ENCODE measurements at places on chromosomes 12 and 14.
A peak's percentile ranks its signal among the peaks of the same experiment; 100 is the strongest.

DNA sequence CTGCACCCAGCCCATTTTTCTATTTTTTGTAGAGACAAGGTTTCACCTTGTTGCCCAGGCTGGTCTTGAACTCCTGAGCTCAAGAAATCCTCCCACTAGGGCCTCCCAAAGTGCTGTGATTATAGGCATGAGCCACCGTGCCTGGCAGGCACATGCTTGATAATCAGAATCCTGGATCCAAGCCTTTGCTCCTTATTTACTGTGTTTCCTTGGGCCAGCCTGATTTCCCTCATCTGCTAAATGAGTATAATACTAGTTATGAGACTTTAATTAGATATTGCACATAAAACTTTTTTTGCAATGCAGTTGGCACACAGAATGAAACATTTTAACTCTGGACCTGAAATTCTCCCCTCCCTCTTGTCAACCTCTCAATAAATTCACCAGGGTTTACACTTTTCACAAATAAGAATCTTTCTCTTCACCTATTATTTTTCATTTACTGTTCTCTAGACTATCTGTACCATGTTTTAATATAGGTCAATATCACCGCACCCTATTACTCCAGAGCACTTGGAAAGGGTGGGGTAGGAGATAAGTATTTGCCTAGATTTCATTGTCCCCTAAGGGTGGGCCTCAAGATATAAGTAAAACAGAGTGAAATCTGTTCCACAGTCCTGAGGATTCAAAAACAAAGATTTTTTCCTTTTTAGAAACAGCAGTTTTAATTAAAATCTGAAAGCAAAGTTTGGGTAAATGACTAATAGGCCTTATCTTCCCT lies 69.2 kb upstream of the NR2C1 start:
- no peak for DNase-seq

DNA sequence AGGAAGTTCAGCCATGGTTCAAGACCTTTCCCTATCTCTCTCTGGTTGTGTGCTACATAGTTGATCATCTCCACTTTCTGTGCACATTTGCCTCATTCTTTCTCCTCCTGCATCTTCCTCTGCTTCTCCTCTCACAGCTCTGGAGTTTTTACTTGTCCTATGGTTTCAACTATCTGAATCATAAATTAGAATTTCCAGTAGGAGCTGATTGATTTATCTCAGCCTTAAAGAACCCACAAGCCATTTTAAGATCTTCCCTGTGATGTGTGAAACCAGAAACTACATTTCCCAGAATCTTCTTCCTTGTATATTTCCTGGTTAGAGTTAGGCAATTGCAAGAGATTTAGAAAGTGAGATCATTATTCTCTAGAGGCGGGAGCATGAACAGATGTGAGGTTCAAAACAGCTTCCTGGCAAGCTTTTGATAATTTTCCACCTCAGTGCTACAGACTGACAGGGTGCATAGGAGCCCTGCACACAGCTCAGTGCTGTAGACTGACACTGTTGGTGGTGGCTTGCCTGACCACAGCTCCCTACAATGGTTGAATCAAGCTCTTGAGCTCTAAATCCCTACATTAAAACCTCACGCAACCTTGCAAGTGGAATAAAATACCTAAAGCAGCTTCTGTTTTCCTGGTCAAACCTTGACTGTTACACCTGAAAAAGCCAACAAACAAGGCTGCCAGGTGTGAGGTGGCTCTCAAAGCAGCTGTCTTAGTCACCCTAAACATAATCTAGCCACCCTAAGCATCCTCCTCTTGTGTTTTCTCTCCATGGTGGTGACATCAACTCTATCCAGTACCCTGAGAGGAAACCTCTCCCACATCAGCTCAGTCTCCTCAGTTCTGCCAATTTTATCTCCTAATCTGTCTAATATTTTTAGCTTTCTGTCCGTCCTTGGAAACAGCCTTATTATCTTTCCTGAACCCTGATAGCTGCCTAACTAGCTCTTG lies 21.5 kb upstream of the IFNG start:
- DNase-seq: peak; percentile 44

DNA sequence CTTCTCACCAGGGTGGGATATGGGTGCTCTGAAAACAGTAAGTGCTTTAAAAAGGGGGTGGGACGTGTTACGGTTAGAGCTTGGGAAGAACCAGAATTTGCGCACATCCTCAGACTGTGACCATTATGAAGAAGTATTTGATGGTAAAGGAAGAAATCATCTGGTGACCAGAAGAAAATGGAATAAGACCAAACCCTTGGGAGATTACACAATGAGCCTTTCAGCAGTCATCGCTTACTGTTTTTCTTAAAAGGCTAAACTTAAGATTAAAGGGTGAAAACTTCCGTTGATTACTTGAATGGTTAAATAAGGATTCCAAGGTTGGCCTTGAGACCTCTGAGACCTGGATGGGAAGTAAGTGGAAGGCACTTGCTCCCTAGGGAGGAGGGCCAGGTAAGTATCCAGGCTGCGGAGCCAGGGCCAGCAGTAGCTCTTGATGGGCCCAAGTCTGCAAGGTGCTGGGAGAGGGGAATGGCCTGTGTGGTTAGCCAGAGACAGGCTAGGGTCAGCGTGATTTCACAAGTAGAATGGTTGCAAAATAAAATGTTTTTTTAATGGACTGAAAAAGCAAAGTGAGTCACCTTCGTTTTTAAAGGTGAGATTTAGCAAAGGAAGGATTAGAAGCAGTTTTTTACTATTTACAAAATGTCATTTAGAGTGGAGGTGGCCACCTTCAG lies 13.0 kb upstream of the ISM2 start:
- no peak for DNase-seq

- no peak for DNase-seq
Measured at GRCh38 chr14:64119500-64119899, 174.7 kb downstream of the ESR2 start.

- DNase-seq: no peak
Measured at GRCh38 chr14:75649337-75649736, 11.3 kb downstream of the ERG28 start.

GRCh38 chr14:74085047-74085637 lies 386 bp downstream of the LIN52 start:
- DNase-seq: peak; percentile 27

DNA sequence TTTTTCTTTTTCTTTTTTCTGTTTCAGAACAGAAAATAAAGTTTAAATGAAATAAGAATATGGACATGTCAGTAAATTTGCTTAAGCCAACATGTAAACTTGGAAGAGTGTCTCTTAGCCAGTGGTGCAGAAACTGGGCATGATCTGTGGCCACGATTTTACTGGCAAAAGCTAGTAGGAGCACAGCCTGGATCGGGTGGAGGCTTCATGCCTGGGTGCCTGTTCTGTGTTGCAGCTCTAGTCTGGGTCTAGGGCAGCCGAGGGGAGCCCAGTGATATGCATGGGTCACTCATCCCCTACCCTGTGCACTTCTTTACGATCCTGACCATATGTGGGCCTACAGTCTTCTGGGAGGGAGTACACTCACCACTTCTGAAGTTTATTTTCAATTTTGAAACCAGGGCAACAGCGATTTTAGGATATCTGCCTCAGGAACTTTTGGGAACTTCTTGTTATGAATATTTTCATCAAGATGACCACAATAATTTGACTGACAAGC lies 45.6 kb upstream of the SMCO2 start:
- no peak for DNase-seq

- no peak for DNase-seq
Measured at GRCh38 chr12:1666685-1667162, 24.1 kb upstream of the ADIPOR2 start.

DNA sequence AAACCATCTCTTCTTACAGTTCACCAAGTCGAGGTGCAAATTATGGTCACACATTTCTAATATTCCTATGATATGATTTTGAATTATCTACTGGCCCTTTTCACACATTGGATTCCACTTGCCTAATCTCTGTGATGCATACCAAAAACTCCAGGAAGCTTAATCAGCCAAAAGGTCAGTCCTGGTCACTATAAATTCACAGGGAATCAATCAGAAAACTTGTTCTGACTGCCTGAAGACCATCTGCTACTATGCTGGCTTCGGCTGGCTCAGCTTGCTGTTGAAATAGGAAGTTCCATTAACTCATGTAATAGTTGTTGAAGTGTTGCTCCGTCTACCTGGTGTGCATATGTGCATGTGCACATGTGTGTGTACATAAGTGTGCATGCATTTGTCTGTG lies 142.8 kb upstream of the FLRT2 start:
- no peak for DNase-seq

GRCh38 chr14:39431416-39432178 lies 636 bp downstream of the FBXO33 start:
- peak; percentile 48 for DNase-seq

DNA sequence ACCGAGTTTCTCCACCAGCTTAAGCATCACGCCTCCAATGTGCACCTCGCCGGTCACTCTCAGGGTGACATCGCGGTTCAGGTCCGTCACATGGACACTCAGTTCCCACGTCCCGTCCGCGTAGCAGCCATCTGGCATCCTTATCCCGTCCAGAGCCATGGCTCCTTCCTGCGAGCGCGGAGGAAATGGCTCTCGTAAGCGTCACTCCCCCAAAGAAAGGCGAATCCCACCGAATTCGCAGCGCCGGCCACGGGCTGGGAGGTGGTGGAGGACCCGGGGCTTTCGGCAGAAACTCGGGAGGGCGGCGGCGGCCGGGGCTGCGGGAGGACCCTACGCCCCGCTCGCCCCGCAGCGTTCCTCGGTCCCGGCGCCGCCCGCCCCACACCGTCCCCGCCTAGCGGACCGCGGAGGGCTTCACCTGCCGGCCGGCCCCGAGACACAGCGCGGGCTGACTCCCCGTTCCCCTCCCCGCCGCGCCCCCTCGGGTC lies 396 bp downstream of the FERMT2 start:
- DNase-seq: peak; percentile 19

DNA sequence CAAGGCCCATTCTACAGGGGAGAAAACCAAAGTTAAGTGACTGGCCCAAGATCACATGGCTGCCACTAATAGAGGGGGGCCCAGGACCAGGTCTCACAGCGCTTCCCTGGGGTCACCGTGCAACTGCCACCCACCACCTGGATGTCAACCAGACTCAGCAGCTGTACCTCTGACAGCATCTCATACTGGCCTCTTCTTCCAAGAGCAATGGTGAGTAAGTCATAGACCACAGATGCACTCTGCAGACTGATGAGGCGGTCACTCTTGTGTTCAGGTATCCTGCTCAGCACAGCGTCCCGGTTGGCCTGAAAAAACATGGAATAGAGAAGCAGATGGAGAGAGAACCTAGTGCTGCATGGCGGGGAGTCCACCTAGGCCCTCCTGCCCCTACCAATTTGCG lies 139.9 kb downstream of the TTC7B start:
- peak; percentile 22 for DNase-seq

- peak; percentile 77 for DNase-seq
Measured at GRCh38 chr14:75566321-75566720, 12.1 kb upstream of the FLVCR2 start.

DNA sequence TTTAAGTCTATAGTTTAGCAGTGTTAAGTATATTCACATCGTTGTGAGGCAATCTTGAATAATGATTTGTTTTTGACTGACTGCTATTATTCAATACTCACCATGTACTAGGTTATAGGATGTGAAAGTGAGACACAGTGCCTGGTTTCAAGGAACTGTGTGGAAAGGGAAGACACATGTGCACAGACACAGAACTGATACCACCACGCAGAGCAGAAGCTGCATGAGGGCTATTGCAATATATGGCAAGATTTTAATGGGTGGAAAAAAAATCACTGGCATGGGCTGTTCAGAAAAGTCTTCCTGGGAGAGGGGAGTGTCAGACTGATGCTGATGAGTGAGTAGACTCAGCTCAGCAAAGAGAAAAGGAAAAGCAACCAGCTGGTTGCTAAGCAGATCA lies 10.4 kb downstream of the SLC7A8 start:
- no peak for DNase-seq

- DNase-seq: no peak
Measured at GRCh38 chr12:101824831-101825230, 5.9 kb downstream of the GNPTAB start.

- no peak for DNase-seq
Measured at GRCh38 chr12:47739979-47740378, 14.7 kb upstream of the ENDOU start.

- no peak for DNase-seq
Measured at GRCh38 chr14:53916239-53916638, 40.4 kb downstream of the BMP4 start.

DNA sequence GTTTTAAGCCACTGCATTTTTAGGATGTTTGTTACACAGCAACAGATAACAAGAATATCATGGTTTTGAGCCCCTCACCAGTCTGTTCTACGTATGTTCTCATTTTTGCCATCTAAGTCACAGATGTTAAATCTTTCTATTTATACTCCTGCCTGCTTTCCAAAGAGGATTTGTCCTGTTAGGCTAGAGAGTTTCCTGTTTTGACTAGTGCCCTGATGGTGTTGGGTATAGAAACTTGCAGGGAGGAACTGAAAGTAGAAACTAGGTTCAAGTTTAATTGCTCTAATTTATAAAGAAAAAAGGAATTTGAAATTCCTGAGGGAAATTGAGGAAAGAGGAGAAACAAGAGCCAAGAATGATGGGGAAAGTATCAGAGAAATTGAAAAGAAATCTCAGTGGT lies 74.4 kb upstream of the COCH start:
- no peak for DNase-seq

- DNase-seq: no peak
Measured at GRCh38 chr12:45654002-45654665, 75.4 kb upstream of the ARID2 start.

GRCh38 chr12:52660934-52661499 lies 9.0 kb upstream of the KRT2 start:
- no peak for DNase-seq

GRCh38 chr12:11884706-11885105 lies 186.0 kb upstream of the BCL2L14 start:
- DNase-seq: no peak

- DNase-seq: no peak
Measured at GRCh38 chr12:109542876-109543275, 30.4 kb downstream of the MMAB start.

DNA sequence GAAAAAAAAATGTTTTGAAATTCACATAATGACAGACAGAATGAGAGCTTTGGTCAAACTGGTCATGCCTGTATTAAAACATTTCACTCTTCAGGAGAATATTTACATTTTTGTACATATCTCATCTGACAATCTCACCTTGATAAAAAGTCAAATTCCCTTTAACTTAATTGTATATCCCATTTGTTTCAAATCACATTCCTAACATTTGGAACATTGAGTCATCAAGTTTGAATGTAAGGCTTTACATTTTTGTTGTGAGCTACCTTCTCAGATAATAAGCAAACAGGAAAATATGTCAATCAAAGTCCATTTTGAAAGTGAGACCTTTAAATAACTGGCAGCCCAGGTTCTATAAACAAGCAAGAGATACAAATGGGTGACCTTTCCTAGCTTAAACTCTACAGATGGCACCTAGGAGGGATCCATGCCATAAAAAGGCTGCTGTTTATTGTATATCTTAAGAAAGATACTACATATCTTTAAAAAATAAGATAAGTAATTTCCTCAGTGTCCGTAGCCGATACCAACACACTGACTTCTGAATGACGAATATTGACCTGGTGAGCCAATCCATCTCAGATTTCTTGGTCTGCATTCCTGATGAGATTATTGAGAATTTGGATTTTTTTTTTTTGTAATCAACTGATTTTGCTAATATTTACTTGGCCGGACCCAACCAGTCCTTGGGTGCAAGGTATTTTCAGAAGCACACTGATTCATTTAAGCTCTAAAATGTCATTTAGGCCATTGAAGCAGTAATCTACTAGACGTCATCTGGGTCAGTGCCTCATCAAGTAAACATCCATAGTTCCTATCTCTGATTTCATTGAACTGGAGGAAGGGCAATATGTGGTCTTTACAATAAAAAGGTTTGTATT lies 259.6 kb downstream of the BTG1 start:
- DNase-seq: no peak
